ENCODE measurements at places on chromosomes 7 and 10.

- peak; percentile 56 for DNase-seq
Observed at GRCh38 chr10:11602919-11603523, 8.4 kb downstream of the USP6NL start.

GRCh38 chr7:33722383-33723101 is 182.8 kb upstream of the BMPER start:
- no peak for DNase-seq

DNA sequence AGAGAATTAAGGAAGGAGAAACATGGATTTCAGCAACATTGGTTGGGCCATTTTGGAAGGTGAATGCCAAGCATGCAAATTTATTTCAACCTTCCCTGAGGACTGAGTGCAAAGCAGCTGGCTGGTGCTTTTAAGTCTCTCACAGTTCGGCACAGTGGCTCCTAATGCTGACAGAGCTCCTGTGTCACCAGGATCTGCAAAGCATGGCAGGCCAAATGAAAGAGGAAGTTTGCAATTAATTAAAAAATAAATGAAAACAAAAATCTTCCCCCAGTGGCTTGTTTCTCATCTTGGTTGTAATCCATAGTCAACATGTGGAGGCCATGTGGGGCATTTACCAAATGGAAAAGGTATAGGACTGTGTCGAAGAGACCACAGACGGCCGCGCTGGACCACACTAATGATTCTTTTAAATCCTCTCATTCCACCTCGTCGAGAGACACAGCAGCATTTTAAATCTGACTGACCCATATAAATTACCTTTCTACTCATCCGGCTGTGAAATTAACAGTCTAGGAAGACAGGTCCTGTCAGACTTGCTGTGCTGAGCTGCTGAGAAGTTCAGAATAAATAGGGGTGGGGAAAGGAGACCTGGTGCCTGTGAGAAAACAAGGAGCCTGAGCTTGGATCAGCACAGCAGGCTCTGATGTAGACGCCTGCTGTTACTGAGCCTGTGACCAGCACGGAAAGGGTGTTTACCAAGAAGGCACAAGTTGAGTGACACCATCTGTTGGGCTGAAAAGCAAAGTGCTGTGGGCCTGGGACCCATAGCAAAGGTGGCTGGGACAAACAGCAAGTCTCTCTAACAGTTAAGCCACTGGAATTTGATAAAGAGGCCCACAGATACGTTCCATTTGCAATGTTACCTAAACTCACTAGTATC is 136.0 kb upstream of the COL1A2 start:
- no peak for DNase-seq

DNA sequence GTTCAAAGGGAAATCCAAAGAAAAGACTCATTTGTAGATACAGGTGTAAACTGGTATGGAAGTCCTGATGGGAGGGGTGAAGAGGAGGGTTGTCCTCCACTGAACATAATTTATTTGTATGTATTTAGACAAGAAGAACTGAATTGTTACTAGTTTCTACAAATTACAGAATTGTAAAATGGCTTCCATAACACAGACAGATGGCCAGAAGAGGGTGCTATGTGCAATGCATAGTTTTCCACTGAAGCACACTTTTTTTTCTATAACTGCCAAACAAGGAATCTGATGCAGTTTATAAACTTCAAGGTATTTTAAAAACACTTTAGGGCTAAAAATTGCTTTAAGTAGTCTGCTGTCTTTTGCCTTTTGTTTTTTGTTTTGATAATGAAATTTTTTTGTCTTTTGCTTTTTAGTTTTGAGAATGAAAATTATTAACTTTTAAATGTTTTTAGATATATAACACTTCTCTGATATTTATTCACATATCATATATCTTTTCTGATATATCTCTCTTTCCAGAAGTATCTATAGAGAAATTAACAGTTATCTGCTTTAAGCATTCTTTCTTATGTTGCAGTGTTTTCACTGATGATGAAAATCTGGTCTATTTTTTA is 58.5 kb downstream of the PHYHIPL start:
- DNase-seq = no peak

DNA sequence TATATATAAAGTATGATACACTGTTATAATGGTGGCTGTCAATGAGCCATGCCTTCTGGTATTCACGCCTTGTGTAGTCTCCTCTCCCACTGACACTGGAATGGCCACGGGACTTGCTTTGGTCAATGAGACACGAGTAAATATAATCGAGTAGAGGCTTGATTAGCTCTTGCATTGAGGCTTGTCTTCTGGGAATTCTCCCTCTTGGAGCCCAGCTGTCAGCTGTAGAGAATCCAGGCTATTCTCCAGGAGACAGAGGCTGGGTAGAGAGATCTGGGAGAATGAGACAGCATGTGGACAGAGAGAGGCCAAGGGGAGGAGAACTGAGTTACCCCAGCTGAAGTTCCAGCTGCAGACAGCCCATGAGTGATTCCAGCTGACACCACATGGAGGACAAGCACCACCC is 25.2 kb upstream of the PLCE1 start:
- no peak for DNase-seq

- DNase-seq = no peak
Observed at GRCh38 chr10:30422151-30422695, 11.8 kb upstream of the MAP3K8 start.

- no peak for DNase-seq
Observed at GRCh38 chr10:121721257-121721656, 123.0 kb upstream of the FGFR2 start.

GRCh38 chr10:76113952-76114351 is 682.5 kb downstream of the LRMDA start:
- DNase-seq = no peak

- DNase-seq = no peak
Observed at GRCh38 chr7:6162650-6163366, 109.6 kb downstream of the CYTH3 start.

- no peak for DNase-seq
Observed at GRCh38 chr7:155464183-155464582, 6.3 kb downstream of the EN2 start.

GRCh38 chr7:71385330-71385729 is 253.4 kb downstream of the GALNT17 start:
- no peak for DNase-seq

DNA sequence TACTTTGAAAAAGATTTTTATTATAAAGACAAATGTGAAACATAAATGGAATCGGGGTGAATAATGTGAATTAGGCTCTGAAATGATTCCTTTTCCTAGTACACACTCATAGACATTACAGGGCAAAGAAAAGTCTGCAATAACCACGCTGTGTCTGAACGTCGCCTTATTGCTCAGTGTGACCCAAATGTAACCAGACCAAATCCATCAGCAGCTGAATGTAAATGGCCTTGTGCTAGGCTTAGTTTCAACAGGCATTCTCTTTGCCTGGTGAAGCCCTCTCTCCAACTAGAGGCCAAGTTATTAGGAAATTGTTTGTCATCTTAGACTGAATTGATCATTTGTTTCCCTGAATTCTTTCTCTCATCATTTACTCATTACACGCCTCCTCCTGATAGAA is 225.5 kb downstream of the CHCHD3 start:
- no peak for DNase-seq

DNA sequence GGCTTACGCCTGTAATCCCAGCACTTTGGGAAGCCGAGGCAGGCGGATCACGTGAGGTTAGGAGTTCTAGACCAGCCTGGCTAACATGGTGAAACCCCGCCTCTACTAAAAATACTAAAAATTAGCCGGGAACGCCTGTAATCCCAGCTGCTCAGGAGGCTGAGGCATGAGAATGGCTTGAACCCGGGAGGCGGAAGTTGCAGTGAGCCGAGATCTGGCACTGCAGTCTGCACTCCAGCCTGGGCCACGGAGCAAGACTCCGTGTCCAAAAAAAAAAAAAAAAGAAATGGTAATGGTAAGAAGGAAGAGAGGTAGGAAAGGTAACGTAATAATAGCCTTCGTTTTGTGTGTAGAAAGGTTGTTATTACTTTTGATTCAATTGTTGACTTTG is 1.2 kb downstream of the HSPA14 start:
- no peak for DNase-seq

DNA sequence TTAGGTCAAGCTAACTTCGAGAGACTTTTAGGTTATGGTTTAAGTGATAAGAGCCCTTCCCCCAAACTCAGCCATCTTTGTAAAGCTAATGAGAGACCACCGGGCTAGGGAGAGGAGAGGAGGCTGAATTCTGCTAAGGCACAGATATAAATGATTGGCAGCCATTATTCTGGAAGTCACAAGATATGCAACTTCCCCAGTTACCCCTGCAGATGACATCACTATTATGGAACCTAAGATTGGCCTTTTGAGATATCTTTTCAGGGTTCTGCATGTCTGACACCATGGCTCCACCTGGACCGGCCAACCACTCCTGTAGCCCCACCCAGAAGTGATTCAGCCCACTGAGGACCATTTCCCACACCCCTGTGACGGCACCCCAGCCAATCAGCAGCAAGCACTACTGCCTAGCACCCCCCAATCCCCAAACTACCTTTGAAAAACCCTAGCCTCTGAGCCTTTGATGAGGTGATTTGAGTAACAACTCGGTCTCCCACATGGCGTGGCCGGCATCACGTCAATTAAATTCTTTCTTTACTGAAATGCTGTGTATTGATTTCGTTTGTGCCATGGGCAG is 14.4 kb downstream of the VIPR2 start:
- DNase-seq = no peak

DNA sequence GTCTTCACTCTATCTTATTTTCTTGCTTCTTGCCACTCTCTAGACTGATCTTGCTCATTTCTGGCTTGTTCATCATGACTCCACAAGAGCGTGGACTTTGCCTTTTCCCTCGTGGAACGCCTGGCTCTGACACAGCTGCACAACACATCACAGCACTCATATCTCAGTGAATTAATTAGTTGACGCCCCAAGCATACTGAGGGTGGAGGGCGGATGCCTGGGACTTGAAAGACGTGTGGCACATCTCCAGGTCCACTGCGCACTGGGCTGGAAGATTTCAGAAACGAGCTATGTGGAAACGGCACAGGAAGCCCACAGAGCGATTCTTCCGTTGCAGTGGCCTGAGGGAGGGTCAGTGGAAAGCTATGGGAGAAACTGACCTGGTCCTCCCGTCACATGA is 23.6 kb upstream of the PLEKHA1 start:
- no peak for DNase-seq

DNA sequence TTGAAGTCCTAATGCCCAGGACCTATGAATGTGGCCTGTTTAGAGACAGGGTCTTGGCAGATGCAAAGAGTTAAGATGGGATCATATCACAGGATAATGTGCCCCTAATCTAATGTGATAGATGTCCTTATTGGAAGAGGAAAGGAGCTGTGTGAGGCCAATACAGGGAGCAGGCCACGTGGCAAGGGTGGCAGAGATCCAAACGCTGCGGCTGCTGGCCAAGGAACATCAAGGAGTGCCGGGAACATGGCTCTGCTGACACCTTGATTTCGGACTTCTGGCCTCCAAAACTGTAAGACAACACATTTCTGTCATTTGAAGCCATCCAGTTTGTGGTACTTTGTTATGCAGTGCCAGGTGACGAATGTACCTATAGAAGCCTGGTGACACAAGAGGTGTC is 37.7 kb upstream of the EZH2 start:
- no peak for DNase-seq

DNA sequence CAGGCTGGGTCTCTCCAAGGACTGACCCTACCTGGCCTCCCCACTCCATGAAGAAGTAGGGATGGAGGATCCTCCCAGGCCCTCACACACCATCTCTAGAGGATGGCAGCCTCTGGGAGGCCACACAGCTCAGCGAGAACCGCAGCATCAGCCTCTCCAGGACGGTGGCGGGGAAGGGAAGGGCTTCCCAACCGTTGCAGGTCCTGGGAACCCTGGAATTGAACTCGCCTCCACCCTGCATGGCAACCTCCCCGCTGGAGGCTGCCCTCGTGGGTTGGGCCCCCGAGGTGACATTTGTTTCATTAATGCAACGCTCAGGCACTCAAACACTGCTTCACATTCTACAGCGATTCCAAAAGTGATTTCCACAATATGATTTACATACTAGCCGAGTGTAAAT is 58.5 kb downstream of the EBF3 start:
- no peak for DNase-seq

- no peak for DNase-seq
Observed at GRCh38 chr7:43076189-43076605, 36.2 kb upstream of the HECW1 start.

DNA sequence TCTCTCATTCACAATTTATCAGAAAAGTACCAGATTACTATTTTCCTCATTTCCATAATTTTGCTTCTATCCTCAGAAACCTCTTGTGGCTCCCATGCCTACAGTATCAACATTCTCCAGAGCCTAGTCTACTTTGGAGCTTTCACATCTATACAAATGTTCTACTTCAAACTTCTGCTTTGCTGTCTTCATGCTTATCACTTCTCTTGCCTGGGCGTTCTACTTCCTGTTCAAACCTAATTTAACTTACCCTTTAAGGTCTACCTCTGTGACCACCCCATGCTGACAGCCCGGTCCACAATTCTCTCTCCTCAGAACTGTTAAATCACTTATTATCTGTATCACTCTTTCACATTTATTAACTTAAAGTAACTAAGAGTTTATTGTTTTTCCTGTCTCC is 6.1 kb upstream of the PTPN12 start:
- no peak for DNase-seq

DNA sequence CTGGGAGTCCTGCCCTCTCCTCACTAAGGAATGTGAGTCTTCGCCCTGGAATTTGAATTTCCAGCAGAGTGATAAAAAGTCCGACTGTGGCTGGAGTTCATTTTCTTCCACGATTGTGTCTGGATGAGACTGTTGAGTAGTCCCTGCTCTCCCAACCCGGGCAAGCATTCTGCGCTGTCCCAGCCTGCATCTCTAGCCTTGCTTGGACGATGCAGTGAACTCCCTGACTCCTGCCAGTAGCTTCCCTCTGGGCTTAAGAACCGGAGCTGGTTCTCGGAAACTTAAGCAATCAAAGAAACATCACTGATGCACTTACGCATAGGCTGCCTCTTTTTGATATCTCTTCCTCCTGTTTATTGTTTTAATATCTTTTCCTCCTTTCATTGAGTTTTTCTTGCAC is 116.0 kb upstream of the FZD8 start:
- DNase-seq = no peak

- no peak for DNase-seq
Observed at GRCh38 chr7:42735081-42735480, 176.8 kb downstream of the C7orf25 start.

GRCh38 chr7:132218876-132219275 is 357.4 kb downstream of the PLXNA4 start:
- DNase-seq = no peak

GRCh38 chr10:90138844-90139243 is 437.5 kb downstream of the KIF20B start:
- no peak for DNase-seq

DNA sequence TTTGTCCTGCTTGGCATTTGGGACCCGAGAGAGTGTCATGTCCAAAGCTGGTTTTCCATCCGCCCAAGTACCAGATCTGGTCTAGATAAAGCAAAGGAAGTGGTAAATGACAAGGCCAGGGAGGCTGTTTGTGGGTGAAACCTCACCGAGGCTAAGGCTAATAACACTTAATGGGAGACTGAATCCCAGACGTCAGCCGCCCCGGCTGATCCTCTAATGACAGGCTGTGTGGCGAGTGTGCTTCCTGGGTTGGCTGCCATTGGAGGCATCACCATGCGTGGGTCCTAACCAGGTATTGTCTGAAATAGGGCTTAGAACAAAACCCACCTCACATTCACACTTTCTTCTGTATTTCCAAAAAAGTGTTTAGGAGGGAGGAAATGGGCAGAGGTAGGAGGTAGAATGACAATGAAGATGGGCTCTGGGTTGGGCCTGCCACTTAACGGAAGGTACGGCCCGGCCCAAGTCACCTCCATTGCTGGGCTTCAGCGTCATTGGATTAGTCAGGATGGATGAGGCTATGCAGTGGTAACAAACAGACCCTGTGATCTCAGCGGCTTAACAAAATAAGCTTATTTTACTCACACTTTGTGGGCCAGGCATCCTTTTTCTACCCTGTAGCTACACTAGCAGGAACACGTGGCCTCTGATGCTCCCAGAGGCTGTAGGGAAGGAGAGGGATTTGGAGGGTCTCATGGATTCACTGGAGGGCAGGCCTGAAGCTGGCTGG is 59.7 kb downstream of the PROSER2 start:
- DNase-seq = no peak

Data from GM13977 (cell line).